ENCODE measurements at places on chromosomes 6 and 20.

DNA sequence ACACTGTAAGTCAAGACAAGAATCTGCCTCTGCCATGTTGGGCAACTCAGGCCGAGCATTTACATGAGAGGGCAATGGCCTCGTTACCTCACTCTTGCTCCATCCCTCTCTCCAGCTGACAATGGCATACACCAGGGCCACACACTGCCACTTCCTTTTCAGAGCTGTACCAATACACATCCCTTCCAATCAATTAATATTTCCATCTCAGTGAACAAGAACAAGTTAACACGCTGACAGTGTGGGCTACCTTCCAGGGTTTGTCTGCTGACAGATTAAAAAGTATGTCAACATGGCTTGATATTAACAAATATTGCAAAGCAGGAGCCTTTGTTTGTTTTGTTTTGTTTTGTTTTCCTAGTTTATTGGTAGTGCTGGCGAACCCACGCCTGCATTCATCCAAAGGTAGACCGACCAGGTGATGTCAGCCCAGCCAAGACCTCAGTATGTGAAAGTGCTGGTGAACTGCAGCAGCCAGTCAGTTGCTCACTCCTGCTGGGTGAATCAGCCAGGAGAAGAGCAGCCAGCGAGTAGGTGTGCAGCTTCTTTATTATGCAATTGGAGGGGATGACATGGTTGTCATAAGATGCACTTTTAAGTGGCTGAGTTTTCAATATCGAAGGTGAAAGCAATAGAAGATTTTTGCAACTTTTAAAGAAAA lies 487.3 kb upstream of the JARID2 start:
- DNase-seq = no peak

DNA sequence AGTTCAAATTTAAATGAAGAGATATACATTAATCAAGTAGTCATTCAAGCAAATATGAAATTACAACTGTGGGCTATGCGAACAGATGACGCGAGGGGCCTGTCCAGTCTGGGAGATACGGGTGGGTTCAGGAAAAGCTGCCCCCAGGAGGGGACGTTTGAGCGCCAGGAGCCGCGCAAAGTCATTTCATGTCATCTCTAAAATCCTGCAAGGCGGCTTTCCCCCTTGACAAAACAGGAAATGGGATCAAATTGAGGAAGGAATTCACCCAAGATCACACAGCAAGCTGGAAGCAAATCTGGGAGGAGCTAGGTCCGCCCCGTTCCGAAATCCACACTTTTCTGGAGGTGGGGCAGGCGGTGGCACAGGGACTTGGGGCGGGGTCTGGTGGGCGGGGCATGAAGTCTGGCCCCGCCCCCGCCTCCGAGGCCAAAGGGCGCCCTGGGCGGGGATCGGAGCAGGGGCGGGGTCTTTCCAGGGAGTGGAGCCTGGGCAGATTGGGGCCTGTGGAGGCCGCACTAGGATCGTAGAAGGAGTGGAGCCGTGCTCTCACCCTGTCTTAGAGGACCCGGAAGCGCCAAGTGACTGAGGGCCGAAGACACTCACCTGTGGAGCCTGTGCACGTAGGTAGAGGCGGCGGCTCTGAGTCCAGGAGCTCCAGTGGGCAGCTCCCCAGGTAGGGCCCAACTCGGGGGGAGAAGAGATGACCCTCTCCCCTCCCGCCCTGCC lies at the start of gene LPIN3:
Gene LPIN3, plus strand, starts transcription at position 495 of the 729 bp plus-strand sequence. CDS start 4,983 bp downstream, outside the sequence.
- DNase-seq = peak; percentile 67

DNA sequence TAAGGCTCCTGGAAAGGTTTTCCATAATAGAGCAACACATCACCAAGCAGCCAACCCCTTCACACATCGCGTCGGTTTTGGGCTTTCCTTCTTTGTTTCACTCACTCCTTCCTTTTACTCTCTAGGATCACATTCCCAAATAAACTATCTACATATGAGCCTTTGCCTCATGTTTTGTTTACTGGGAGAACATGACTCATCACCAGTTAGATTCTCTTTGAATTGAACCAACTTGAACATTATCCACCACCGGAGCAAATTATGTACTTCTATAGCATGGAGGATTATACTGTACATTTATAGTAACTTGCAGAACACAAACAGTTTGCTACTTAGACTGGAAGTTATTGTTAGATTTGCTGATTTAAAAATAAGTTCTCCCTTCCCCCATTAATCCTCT lies 41.0 kb downstream of the SAMD5 start:
- no peak for DNase-seq

DNA sequence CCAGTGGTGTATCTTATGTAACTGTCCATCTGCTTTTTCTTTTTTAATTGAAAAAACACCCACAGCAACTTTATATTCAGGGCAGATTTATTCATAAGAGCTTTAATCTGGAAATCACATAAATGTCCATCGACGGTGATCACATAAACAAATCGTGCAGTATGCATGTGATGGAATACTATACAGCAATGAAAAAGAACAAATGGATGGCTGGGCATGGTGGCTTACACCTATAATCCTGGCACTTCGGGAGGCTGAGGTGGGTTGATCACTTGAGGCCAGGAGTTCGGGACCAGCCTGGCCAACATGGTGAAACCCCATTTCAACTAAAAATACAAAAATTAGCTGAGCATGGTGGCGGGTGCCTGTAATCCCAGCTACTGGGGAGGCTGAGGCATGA lies 39.1 kb downstream of the VSTM2L start:
- DNase-seq = no peak

GRCh38 chr6:4906293-4907276 lies 97.3 kb downstream of the RPP40 start:
- DNase-seq = peak; percentile 9

DNA sequence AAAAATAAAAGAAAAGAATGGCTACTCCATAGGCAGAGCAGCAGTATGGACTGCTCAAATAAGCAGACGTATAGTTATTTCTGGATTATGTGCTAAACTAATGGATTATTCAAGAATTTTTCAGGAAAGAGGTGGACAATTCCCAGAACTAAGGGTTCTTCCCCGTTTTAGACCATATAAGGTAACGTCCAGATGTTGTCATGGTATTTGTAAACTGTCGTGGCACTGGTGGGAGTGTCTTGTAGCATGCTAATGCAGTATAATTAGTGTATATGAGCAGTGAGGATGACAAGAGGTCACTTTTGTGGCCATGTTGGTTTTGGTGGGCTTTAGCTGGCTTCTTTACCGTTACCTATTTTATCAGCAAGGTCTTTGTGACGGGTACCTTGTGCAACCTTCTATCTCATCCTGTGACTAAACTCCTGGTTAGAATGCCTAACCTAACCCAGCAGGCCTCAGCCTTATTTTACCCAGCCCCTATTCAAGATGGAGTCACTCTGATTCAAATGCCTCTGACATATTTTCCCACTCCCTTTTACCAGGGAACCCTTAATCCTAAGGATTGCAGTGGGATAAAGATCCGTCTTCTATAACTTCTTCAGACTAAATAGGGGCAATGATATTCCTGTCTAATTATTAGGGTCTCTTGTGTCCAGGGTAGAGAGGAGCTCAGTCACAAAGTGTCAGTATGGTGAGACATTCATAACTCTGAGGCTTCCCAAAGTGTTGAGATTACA lies 11.1 kb upstream of the TRIM38 start:
- no peak for DNase-seq

DNA sequence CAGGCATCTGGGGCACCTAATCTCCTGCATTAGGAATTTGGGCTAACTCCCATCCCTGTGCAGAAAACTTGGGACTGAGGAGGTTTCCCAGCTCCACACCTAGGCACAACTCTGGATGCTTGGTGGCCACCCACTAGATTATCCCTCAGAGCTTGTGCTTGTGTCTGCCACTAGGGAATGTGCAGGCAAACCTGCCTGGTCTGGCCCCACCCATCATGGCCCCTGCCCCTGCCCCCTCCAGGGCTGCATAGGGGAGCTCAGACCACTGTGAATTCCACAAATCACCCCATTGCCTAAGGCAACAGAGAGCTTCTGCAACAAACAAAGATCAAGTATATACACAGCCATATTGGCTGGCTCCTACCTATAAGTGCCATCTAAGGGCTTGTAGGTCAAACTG lies 31.1 kb downstream of the STMND1 start:
- no peak for DNase-seq

DNA sequence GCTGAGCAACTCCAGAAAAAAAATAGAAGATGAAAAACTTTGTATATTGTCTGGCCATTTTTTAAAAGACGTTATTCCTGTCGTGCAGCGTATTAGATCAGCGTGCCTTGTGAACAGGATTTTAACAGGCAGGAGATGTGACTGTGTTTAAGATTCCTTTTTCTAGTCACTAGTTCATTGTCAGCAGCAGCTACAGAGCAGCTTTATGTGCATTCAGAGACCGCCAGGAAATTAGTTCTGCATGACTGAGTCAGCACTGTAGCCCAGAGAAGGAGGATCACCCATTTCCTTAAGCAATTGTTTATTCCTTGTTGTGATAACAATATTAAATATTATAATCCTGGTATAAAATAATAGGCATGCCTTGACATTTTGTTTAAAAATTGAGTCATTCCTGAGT lies 75.4 kb upstream of the ADGRB3 start:
- no peak for DNase-seq
